ENCODE measurements at places on chromosomes 13 and 19.

- DNase-seq = peak; percentile 23
Observed at GRCh38 chr13:91399189-91400062, 1.0 kb downstream of the GPC5 start.

- no peak for DNase-seq
Observed at GRCh38 chr19:16628984-16629691, 1.1 kb upstream of the MED26 start.

DNA sequence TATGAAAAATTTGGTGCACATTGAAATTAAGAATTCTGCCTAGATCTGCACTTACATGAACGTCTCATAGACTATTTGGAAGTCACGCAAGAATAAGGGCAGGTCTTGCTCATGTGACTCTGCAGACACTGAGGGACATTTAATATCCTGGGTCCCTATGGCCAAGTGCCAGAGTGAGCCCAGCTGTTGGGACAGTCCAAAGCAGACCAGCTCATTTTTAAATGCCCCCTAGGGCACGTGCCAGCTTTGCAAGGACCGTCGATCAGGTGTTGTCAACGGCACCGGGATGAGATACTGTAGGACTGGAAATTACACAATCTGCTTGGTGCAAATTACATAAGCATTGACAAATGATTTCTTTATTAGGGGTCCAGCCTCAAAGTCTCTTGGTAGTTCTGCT, 293.6 kb downstream of the TEX29 start:
- no peak for DNase-seq

DNA sequence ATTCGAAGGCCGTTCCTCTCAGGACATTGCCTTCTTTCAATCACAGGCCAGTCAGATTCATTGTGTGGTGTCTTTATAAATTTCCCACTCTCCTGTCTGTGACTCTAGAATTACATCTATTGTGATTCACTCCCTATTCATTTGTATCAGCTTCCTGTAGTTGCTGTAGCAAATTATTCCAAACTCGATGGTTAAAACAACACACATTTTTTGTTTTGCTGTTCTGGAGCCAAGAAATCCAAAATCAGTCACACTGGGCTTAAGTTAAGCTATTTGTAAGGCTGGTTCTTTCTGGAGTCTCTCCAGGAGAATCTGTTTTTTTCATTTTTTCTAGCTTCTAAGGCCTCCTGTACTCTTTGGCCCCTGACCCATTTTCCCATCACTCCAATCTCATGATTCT, 1487.0 kb upstream of the SLC10A2 start:
- DNase-seq = no peak

DNA sequence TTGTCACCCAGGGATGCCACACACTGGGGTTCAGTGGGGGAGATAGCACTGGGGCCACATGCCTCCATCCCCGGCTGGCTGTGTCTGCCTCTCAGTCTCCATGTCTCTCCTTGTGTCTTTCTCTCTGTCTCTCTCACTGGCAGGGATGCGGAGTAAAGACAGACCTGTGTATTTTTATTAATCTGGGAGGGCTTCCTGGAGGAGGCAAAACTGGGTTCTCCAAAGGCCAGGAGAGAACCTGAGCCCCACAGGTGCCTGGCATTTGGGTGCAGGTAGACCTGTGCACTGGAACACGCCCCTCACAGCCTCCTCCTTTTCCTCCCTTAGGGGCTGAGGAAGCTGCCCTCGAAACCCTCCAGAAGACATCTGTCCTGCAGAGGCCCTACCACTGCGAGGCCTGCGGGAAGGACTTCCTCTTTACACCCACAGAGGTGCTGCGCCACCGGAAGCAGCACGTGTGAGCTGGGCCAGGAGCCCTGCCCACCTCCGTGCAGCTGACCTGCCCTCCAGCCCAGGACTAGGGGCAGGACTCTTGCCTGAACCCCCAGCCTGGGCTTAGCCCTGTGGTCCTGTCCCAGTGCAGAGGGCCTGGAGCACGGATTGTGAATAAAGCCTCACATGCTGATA, 32.7 kb downstream of the DHX34 start:
- peak; percentile 27 for DNase-seq

- no peak for DNase-seq
Observed at GRCh38 chr19:33385956-33386355, 12.4 kb downstream of the CEBPG start.

GRCh38 chr19:39438270-39438934, 2.7 kb upstream of the RPS16 start:
- DNase-seq = no peak

GRCh38 chr19:34540811-34541557, 59.4 kb downstream of the WTIP start:
- no peak for DNase-seq

DNA sequence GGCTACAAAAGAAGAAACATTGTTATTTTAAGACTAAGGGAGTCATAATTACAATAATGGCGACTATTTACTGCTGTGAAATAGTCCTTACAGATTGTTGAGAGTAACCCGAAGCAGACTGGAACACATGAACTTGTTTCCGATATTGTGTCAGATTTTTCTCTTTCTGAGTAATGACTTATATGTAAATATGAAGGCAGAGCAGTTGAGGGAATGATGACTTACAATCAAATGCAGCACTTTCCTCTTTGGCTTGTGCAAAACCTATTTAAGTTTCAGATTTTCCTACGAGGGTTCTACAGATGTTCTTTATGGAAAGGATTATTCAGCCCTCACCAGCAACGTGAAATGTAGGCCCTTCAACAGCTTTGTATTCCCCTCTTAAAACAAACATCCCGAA, 198.6 kb downstream of the RGCC start:
- DNase-seq = no peak

- DNase-seq = no peak
Observed at GRCh38 chr19:13619203-13619632, 112.9 kb upstream of the CACNA1A start.

- no peak for DNase-seq
Observed at GRCh38 chr13:29143847-29144246, 323.7 kb downstream of the MTUS2 start.

GRCh38 chr13:112907871-112908331, 61.1 kb upstream of the MCF2L start:
- no peak for DNase-seq

- DNase-seq = no peak
Observed at GRCh38 chr13:106774621-106775020, 206.7 kb upstream of the ARGLU1 start.

DNA sequence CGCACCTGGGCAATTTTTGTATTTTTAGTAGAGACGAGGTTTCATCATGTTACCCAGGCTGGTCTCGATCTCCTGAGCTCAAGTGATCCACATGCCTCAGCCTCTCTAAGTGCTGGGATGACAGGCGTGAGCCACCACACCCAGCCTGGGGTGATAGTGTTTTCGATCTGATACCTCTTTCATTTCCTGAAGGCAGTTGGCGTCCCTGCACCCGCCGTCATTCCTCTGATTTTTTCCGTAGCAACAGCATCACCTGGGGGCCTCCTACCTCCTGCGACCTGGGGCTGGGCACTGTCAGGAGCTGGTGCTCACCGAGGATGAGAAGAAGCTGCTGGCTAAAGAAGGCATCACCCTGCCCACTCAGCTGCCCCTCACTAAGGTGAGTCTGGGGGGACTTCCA, 10.8 kb downstream of the CREB3L3 start:
- DNase-seq = no peak

GRCh38 chr19:1258163-1258492, 9.7 kb downstream of the MIDN start:
- no peak for DNase-seq

DNA sequence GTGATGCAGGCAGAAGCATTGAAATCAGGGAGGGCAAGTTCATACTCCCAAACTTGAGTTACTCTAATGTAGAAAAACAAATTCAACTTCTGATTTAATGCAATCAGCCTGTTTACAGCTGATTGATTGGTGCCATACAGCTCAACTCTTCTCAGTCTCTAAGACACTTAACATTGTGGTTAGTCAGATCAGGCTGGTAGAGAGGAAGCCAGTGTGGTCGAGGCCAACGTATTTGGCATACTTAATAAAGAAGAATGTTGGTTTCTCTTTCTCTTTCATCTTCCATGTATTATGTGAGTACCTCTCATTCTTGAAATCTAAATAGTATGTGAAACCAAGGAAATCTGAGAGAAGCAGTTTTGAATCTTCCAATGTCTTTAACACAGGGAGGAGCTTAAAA, 255.0 kb upstream of the SLITRK1 start:
- DNase-seq = peak; percentile 29

DNA sequence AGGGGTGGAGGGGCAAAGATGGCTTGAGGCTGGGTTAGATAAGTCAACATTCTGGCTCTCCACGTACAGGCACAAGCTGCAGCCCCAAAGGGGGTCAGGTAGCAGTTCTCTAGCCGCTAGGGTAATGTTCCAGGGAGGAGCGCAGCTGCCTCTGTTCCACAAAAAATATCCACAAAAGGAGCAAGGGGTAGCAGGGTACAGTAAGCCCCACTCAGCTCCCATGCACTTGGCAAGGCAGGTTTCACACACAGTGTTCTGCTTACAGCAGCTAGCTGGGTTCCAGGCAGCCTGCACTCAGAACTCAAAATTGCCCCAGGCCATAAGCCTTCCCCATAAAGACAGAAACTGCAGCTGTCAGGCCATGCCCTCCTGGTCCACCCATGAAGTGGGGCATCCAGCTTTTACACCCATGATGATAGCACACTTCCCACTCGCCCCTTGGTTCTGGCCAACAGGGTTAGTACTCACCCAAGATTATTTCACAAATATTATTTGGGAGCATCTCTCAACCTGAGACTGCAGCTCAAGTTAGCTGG, 130.0 kb downstream of the CYSLTR2 start:
- no peak for DNase-seq

DNA sequence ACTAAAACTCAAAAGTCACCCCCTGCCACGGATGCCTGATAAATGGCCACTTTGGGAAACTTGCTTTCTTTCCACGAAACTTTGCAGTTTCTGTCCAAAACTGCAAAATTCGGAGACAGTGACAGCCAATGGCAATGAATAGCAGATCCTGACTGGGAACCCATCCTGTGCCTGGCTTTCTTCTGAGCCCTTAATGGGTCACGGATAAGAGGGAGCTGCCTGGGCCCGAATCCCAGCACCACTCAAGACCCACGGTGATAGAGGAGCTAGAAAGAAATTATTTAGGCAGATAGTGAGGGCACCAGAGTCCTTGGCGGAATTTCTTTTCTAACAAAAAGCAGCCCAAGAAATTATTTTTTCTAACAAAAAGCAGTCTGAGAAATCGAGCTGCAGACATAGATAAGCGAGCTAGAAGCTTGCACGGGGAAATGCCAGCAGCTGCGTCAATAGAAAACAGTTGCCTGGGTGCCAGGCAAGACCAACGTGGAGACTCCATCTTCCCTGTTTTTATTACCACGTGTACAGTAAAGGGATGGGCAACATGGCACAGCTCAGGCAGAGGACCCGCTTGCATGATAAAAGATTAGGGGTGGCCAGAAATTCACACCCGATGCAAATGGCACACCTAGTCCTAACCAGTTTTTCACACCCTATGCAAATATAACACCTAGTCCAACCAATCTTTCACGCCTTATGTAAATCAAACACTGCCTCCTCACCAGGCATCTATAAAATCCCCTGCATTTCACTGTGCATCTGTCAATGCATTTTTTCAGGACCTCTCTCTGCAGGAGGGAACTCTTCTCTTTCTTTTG, 7.1 kb upstream of the HSH2D start:
- DNase-seq = no peak

DNA sequence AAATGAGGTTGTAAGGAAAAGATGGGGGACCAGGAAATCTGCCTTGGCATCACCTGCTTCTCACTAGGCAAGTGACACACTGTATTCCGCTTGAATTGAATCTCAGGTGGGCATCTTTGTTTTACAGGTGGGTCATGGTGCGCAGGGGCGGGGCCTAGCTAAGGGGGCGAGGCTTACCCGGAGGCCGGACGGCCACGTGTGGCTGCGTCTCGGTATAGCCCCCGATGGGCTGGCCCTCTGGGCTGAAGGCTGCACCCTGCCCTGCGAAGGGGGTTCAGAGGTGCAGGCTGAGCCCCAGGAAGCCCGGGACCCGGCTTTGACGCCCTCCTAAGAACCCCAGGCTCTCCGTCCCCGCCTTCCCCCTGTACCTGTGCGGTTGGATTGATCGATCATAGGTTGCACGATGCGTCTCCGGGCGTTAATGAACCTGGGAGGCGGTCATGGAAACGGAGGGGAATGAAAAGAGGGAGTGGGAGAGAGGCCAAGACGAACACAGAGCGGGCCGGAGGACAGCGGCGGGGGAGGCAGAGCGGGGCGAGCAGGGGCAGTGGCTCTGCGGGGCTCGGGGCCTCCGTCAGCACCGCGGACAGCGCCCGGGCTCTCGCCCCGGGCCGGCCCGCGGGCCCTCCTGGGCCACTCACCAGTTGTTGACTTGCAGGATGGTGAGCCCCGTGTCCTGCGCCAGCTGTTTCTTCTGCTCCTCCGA, 12.5 kb downstream of the MEIS3 start:
- no peak for DNase-seq

DNA sequence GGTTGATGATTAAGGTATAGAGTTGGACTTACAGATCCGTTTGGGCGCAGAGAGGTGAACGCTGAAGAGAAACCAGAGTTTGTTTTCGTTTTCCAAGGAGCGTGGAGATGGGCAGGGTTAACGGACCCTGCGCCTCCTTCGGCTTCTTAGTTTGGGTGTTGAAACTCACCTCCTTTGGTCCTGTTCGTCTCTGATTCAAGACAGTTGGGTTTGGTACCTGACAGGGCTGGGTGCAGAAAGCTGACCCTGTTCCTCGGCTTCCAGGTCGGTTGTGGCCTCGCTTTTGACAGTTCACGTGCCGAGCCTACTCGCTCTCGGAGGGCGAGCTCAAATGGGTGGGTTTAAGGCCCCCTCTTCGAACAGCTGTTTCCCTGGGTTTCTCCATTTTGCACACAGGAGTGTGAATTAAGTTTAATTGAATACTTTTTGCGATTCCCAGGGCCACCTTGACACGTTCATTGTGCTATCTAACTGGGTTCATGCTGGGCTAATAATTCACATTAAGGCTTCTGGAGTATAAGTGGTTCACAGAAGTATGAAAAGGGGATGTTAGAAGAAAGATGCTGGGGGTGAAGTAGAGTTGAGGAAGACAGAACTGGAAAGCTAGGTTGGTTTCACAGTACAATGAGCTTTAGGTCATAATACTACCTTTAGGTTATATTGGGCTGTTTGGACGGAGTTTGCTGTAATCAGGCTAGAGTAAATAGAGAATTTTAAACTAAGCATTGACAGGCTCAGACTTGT, 638 bp downstream of the USPL1 start:
- no peak for DNase-seq

DNA sequence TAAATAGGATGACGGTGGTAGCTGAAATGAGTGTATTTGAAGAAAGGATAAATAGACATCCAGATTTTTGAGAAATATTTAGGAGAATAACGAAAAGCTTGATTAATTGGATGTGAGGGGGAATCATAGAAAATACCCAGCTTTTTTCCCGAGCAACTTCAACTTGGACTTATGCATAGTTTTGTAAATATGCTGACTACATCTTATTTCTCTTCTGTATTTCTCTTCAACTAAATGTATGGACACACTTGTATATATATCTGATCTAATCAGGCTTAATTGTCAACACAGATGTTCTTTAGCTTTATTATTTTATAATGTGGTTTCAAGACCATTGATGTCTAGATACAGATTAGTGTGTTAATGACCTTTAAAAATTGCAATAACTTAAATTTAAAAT, 685.0 kb downstream of the SLITRK1 start:
- DNase-seq = no peak

GRCh38 chr19:7744871-7745650, 2.3 kb downstream of the CD209 start:
- DNase-seq = no peak

Data from activated T-cell treated with anti-CD3 and anti-CD28 coated beads, Interleukin-2, amount 50 U/mL, for 48 hours (primary cell).